ENCODE measurements at places on chromosomes 13 and 19.

- DNase-seq: no peak
Measured at GRCh38 chr19:2259336-2259735, 3.1 kb upstream of the JSRP1 start.

GRCh38 chr19:32471095-32471494 is 65.5 kb downstream of the DPY19L3 start:
- DNase-seq: no peak

DNA sequence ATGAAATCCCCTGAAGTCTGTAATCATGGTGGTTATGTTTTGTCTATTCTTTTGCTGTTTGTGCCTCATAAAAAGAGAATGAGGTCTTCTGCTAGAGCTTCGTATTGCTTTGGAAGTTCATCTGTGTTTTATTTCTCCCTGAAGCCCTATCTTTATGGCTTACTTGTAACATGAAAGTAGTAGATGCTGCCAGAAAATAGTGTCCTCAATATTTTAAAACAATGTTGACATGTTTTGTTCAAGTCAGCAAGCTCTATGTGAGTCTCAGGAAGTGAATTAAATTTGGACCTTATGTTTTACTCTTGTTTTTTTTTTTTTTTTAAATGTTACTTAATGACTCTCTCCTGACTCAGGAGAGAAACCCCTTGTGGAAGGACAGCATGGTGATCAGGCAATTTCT is 130.5 kb downstream of the B3GLCT start:
- no peak for DNase-seq

- no peak for DNase-seq
Measured at GRCh38 chr19:42051166-42052115, 18.6 kb downstream of the GRIK5 start.

- DNase-seq: peak; percentile 55
Measured at GRCh38 chr19:3556978-3557460, 367 bp downstream of the MFSD12 start.

- no peak for DNase-seq
Measured at GRCh38 chr13:50170447-50171037, 155.3 kb downstream of the KCNRG start.

DNA sequence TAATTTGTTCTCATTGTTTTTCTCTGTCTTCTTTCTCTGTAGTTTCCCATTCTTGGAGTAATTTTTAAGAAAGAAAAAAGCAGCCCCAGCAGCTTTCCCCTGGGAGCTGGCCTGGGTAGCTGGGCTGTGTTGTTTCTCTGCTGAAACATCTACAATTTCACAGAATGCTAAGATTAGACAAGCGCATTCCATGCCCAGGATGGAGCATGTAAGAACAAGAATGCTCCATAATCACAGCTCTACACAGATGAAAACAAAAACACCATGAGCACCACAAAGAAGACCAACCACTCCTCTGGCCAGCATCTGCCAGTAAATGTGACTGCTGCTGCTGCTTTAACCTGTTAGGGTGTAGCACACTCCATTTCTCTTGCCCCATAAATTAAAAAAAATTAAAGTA is 239.2 kb upstream of the SLITRK1 start:
- DNase-seq: no peak

DNA sequence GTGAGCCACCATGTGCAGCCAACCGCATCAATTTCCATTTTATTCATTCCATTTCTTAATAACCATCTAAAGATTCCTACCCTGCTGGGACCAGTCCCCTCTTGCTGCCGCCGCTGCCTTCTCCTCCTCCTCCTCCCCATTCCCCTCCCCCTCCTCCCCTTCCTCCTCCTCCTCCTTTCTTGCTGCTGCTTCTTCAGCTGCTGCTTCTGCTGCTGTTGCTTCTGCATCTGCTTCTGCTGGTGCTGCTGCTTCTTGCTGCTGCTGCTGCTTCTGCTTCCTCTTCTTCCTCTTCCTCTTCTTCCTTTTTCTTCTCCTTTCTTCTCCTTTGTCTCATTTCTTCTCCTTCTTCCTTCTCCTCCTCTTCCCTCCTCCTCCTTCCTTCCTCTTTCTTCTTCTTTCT is 20.0 kb upstream of the SPRYD7 start:
- no peak for DNase-seq

- no peak for DNase-seq
Measured at GRCh38 chr13:112877066-112877465, 91.9 kb upstream of the MCF2L start.

- DNase-seq: no peak
Measured at GRCh38 chr19:44575116-44575700, 38.2 kb upstream of the IGSF23 start.

DNA sequence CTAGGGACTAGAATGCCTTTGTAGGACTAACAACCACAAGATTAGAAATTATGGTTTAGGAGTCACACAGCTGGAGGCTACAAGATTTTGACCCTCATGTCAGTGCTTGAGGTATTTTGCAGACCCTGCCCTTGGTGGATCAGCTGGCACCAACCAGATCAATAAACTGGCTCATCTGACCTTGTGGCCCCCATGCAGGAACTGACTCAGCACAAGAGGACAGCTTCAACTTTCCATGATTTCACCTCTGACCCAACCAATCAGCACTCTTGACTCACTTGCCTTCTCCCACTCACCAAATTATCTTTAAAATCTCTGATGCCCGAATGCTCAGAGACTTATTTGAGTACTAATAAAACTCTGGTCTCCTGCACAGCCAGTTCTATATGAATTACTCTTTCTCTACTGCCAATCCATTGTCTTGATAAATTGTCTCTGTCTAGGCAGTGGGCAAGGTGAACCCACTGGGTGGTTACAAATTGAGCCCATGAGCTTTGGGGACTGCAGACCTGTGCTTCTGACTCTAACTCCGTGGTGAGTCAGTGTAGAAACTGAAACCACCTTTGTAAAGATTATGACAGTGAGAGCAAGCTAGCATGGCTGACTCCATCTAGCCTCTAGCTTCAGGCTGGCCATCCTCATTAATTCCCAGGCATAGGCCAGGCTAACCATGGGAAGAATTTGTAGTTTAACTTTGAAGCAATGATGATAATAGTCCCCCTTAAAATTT is 33.9 kb upstream of the CEACAM8 start:
- DNase-seq: no peak

- no peak for DNase-seq
Measured at GRCh38 chr19:35907377-35907745, 734 bp downstream of the TYROBP start.

GRCh38 chr19:41203371-41203770 is 10.4 kb downstream of the CYP2S1 start:
- DNase-seq: no peak

DNA sequence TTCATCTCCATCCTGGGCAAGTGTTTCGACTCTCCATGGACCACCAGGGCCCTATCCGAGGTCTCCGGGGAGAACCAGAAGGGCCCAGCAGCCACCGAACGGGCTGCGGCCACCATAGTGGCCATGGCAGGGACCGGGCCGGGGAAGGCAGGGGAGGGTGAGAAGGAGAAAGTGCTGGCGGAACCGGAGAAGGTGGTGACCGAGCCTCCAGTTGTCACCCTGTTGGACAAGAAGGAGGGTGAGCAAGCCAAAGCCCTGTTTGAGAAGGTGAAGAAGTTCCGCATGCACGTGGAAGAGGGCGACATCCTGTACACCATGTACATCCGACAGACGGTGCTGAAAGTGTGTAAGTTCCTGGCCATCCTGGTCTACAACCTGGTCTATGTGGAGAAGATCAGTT is 4.7 kb upstream of the MAP2K7 start:
- no peak for DNase-seq

- DNase-seq: no peak
Measured at GRCh38 chr19:51903192-51903591, 1.6 kb downstream of the ZNF649 start.

DNA sequence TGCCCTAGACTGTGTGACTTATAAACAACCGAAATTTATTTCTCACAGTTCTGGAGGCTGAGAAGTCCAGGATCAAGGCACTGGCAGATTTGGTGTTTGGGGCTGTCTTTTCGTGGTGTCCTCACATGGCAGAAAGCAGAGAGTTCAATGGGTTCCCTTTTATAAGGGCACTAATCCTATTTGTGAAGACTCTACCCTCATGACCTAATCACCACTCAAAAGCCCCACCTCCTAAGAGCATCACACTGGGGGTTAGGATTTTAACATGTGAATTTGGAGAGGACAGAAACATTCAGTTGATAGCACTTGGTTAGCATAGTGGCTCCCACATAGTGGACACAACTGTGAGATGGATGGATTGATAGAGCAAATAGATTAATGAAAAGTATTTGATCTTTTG is 21.5 kb upstream of the GPR18 start:
- DNase-seq: no peak
